ENCODE measurements at places on chromosomes 4 and X.

- no peak for DNase-seq
Observed at GRCh38 chr4:30616942-30617646, 103.1 kb upstream of the PCDH7 start.

GRCh38 chr4:183637461-183637860, 21.5 kb downstream of the RWDD4 start:
- no peak for DNase-seq

- DNase-seq = no peak
Observed at GRCh38 chrX:153520287-153520917, 3.0 kb downstream of the ATP2B3 start.

DNA sequence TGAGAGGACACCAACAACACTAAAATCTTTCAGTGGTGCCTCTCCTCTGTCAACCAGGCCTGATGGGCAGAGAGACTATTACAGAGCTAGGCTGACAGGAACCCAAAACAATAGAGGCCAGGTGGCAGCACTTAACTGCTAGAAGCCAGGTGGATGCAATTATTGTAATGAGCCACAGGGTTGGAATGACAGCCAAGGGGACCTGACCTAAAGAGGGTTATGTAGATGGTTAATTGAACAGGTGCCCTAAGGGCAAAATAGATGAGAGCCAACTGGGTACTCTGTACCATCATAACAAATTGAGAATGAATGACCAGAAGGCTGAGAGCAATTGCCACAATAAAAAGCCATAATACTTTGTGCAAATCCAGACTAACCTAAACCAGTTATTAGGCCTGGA, 24.7 kb upstream of the FRAS1 start:
- peak; percentile 31 for DNase-seq

DNA sequence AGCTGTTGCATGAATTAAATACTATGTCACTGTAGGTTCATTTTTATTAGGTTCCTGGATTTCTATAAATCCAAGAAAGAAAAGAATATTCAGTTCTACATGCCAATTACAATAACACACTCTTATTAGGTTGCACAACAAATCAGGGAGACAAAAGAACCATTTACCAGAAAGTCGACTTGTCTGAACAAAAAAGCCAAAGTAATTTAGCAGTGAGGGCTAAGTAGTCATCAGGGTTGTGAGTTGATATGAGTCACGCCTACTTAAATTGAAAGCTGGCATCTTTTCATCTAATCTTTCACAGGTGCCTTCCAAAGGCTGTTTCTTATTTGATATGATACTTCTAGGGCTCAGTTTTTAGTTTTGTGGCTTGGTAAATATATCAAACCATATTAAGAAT, 25.4 kb upstream of the GNRHR start:
- DNase-seq = no peak

GRCh38 chr4:157509341-157509740, 288.8 kb downstream of the GRIA2 start:
- DNase-seq = no peak

- DNase-seq = peak; percentile 64
Observed at GRCh38 chrX:154000051-154000450, 19.7 kb downstream of the IRAK1 start.

DNA sequence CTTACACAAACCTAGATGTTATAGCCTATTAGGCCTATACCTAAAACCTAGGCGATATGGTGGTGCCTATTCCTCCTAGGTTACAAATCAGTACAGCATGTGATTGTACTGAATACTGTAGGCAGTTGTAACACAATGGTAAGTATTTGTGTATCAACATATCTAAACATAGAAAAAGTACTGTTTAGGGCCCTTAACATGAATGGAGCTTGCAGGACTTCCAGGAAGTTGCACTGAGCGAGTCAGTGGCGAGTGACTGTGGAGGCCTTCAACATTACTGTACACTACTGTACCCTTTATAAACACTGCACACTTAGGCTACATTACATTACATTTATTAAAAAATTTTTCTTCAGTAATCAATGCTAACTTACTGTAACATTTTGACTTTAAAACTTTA, 37.8 kb downstream of the WWC2 start:
- DNase-seq = no peak

- no peak for DNase-seq
Observed at GRCh38 chr4:26178854-26179253, 142.0 kb upstream of the RBPJ start.

- no peak for DNase-seq
Observed at GRCh38 chr4:53161787-53162433, 204.0 kb downstream of the SCFD2 start.

- peak; percentile 9 for DNase-seq
Observed at GRCh38 chr4:6992728-6993677, 50.2 kb upstream of the TADA2B start.

DNA sequence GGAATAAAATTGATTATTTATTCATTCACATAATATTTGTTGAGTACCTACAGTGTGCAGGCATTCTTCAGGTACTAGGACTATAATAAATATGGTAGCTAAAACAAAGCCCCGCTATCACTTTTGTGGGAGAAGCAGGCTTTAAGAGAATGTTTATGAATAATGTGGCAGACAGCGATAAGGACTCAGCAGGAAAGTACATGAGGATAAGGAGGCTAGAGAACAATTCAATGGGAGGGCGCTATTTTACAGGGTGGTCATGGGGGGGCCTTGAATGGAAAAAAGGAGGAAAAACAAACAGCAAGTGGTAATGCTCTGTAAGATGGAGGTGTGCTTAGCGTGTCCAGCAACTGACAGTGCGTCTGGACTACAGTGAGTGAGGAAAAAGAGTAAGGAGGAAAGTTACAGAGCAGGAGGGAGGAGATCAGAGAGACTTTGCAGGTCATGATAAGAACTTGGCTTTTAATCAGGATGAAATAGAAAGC, 264.2 kb upstream of the ETNPPL start:
- no peak for DNase-seq

DNA sequence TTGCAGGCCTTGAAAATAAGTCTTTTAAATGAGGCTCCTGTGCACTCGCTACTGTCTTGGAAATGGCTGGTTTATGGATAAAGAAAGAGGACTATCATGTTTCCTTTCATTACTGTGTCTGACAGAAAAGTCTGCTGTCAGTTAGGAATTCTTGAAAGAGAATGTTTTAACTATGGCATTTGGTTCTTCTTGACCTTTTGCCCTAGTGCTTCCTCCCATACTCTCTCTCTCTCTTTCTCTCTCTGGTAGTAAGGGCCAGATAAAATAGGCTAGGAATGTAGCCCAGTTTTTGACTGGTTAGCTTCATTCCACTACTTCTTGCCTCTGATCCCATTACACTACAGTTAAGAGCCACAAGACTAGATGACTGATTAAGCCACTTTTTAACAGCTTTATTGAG, 29.8 kb downstream of the YY2 start:
- DNase-seq = no peak

- DNase-seq = no peak
Observed at GRCh38 chrX:117910216-117910615, 206.4 kb downstream of the KLHL13 start.

- no peak for DNase-seq
Observed at GRCh38 chrX:17692709-17693346, 44.5 kb upstream of the SCML1 start.

DNA sequence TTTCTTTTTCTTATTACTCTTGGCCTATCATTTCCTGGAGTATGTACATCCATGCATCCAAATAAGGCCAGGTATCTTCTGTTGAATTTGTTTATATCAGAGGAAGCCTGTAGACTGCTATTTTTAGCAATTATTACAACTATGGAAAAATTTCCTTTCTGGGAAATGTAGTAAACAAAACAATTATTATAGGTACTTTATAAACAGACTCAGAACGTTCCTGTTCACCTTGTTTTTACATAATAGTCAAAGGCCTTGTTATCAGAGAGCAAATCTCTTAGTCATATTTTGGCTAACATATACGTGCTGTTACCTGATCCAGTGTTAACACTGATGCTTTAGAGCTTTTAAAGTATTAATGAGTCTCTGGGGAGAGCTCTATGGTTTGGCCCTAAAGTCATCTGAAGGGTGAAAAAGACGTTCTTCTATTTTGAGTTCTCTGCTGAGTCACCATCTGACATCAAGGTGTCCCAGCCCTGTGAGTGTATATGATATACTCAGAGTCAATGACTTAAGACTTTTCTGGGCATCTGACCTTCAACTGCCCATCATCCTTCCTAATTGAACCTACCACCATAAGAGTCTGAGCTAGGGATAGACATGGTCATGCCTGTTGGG, 7.3 kb downstream of the SPARCL1 start:
- peak; percentile 13 for DNase-seq

GRCh38 chrX:154349359-154349935, 25.0 kb downstream of the FLNA start:
- DNase-seq = no peak

GRCh38 chr4:158189422-158189821, 16.6 kb upstream of the GASK1B start:
- no peak for DNase-seq

GRCh38 chr4:118099106-118099505, 64.8 kb downstream of the NDST3 start:
- DNase-seq = no peak

- no peak for DNase-seq
Observed at GRCh38 chr4:1770245-1770644, 22.8 kb upstream of the FGFR3 start.

DNA sequence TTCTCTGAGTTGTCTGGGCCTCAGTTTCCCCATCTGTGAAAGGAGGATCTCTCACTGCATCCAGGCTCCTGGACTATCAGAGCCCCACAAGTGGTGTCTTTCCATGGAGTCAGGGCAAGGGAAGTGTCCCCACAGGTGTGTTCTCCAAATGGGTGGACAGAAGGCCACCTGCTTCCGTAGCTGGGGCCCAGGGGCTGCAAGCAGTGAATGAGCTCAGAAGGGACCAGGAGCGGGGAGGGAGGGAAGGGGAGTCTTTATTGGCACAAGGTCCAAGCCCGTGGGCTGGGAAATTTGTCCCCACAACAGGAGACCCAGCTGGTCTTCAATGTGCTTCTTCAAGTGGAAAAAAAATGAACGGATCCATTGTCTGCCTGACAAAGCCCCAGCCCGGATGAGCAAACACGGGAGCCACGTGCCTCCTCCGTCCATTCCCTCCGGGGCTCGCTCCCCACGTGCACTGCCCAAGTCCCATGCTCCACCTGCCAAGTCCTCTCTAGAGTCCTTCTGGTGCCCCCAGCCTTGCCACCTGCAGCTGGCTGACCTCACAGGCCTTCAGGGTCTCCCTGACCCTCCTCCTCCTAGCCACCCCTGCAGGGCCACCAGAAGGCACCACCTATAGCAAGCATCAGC, 72.0 kb downstream of the JAKMIP1 start:
- no peak for DNase-seq

- no peak for DNase-seq
Observed at GRCh38 chrX:139739138-139739537, 31.2 kb upstream of the MCF2 start.

GRCh38 chrX:18543738-18544137, 118.3 kb downstream of the CDKL5 start:
- no peak for DNase-seq

- peak; percentile 93 for DNase-seq
Observed at GRCh38 chr4:6673660-6674499, 19.8 kb upstream of the S100P start.

DNA sequence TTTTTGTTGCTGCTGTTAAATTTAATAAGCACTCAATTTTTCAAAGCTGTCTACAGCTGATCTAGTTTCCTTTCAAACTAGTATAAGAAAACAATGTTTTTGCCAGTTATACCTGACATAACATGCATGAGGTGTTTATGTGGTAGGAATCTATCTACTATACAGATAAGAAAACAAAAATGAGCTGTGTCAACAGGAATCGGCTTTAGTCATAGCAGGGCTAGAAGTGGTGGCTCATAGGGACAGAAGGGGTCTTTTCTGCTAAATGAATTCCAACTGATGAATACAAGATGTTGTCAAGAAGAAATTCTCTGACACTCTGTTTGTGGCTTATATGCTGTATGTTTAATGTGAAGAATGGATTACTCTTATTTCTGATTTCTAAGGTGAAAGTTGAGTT, 55.7 kb upstream of the CLNK start:
- DNase-seq = no peak

DNA sequence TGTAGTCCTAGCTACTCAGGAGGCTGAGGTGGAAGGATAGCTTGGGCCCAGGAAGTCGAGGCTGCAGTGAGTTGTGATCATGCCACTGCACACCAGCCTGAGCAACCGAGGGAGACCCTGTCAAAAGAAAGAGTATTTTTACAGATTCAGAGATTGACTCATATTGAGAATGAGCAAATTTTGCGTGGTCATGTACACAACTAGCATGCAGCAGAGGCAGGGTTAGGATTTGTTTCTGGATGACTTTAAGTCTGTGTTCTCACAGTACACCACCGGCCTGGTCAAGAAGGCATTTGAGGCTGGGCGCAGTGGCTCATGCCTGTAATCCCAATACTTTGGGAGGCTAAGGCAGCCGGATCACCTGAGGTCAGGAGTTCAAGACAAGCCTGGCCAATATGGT, 44.8 kb upstream of the CBR4 start:
- no peak for DNase-seq

- DNase-seq = no peak
Observed at GRCh38 chrX:41912923-41913322, 10.4 kb downstream of the CASK start.

DNA sequence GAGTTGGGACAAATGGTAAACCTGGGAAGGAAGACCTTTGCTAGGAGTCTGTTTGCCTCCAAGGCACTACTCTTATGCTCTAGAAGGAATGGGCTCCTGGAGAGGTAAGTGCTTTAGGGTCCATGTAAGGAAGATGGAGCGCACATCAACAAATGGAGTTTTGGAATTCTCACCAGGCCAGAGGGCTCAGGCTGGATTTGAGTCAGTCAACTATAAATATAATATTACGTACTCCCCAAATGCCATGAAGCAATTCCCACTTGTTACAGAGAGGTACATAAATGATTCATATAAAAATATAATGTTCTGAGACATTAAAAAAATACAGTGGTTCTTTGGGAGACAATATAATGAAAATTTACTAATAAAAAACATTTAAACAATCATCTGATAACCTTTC, 1.6 kb upstream of the SLC9B1 start:
- DNase-seq = no peak

DNA sequence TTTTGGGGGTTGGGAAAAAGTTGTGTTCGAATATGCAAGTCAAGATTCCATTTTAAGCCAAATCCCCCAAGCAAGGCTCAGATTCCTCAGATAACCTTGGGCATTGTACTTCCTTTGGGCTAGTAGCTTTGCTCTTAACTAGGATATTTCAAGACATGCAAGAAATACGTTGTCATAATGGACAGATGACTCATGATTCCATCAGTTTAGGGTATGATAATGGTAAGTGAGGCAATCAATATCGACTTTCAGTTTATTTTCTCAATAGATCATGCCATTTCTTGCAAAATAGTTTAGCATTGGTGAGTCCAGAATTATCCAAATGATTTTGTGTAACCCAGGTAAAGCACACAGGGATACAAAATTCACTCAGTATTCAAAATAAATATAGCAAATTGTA, 25.4 kb downstream of the CFAP299 start:
- DNase-seq = no peak
